ENCODE measurements at places on chromosomes 1 and 21. TPM values are rescaled to one million over a fixed set of nuclear protein-coding genes. Genes with fewer than 3 reads are reported as not detected.
A peak's percentile ranks its signal among the peaks of the same experiment; 100 is the strongest.

Gene TCEA3
- 73.6 TPM for total RNA-seq

Gene TARS2
- 29.6 TPM for total RNA-seq

DNA sequence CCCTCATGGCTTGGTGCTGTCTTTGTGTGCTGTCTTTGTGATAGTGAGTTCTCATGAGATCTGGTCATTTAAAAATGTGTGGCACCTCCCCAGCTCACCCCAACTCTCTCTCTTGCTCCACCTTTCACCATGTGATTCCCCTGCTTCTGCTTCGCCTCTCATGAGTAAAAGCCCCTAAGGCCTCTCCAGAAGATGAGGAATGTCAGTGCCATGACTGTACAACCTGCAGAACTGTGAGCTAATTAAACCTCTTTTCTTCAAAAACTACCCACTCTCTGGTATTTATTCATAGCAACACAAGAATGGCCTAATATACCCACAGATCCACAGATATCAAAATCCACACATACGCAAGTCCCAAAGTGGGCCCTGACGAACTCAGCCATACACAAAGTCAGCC, 88.9 kb upstream of the PPP2R5A start:
- no peak for DNase-seq

DNA sequence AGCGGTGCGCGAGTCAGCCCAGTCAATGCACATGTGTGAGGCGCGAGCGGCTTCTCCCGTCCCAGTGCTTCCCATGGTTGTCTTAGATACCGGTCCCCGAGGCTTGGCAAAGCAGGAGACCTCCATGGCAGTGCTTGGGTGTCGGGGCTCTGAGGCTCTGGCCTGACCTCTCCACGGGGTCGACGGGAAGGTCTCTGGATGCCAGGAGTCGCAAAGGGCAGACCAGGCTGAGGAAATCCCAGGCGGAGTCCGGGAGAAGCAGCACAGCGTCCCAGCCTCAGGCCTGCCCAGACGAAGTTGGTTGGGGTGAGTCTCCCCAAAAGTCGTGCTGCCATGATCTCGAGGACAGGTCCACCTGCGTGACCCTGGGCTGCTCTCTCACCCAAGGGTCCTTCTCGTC, 3881.6 kb downstream of the SRGAP2C start:
- peak; percentile 44 for DNase-seq

- DNase-seq, result no peak
These were observed 3.1 kb downstream of the B3GALT6 start for GRCh38 chr1:1235016-1235744.

GRCh38 chr21:25903607-25904006, 168.8 kb downstream of the GABPA start:
- no peak for DNase-seq

DNA sequence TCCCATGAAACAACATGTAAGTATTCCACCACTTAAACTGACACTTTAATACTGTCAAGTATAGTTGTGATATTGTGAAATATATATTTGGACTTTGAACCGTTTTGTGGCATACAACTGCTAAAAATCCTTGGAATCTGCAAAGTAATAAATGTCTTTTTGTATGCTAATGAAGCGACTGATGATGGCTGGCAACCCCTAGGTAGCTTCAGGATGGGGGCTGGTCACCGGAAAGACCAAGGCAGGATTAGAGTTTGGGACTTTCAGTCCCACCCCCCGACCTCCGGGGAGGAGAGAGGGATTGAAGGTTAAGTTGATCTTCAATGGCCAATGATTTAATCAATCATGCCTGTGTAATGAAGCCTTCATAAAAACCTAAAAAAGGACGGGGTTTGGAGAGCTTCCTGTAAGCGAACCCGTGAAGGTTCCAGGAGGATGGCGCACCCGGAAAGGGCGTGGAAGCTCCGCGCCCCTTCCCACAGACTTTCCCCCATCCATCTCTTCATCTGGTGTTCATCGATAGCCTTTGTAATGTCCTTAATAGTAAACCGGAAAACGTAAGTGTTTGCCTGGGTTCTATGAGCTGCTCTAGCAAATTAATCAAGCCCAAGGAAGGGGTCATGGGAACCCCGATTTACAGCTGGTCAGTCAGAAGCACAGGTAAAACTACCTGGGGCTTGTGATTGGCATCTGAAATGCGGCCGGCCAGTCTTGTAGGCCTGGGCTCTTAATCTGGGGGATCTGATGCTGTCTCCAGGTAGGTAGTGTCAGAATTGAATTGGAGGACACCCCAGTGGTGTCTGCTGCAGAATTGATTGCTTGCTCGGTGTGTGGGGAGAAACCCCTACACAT, 1.8 kb upstream of the ZNF281 start:
- no peak for DNase-seq

GRCh38 chr21:45354970-45355369, 50.0 kb upstream of the COL18A1 start:
- no peak for DNase-seq

DNA sequence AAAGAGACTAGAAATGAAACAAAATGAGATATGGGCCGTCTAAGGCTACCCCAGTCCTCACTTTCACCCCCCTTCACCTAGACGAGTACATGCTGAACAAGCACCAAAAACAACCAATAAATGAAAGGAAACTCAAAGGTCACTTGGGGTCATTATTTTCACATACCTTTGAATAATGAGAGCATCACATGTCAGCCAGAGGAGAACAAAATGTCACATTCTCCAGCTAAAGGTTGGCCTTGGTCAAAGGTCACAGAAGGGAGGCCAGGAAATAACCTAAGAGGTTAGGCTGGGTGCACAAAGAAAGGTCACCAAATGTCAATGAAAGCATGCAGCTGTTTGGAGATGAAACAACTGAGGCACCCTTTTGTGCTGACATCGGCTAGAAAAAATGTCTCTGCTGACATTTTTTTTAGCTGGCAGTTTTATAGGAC, 288.7 kb upstream of the USP25 start:
- DNase-seq, result no peak

DNA sequence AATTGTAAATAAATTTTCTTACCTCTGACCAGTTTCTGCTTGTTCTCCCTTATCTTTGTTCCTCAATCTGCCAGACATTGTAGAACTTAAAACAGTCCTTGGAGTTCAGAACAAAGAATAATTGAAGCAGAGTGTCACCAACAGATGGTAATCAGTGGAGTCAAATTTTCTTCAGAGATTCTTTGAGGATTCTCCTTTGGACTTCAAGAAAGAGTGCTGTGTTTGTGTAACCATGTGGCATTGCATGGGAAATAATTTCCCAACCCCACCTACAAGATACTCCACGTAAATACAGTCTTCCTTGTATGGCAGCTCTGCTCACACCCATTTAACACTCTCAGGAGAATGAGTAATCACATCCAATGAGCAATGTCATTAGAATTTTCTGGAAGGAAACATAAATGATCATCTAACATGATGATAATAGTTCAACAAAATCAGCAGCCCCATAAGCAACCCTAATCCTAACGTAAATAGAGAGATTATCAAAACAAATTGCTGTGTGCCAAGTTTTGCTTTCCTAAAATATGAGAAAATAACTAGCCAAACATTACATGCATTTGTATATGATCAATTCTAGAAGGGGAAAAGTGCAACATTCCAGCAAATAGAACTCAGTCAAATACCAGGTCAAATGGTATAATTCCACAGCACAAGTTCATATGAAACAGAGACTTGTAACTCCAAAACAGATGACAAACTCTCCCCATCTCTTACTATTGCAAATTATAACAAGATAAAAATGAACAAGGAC, 6.9 kb upstream of the DENND1B start:
- DNase-seq, result no peak

Gene C1QTNF12
- total RNA-seq, result 0.57 TPM

GRCh38 chr21:33844104-33844889, 71.3 kb downstream of the ATP5PO start:
- no peak for DNase-seq

Gene VANGL2
- total RNA-seq, result 2.0 TPM

- DNase-seq, result no peak
These were observed 26.2 kb upstream of the LYST start for GRCh38 chr1:235892734-235893413.

Gene APOBEC4
- total RNA-seq, result not detected

DNA sequence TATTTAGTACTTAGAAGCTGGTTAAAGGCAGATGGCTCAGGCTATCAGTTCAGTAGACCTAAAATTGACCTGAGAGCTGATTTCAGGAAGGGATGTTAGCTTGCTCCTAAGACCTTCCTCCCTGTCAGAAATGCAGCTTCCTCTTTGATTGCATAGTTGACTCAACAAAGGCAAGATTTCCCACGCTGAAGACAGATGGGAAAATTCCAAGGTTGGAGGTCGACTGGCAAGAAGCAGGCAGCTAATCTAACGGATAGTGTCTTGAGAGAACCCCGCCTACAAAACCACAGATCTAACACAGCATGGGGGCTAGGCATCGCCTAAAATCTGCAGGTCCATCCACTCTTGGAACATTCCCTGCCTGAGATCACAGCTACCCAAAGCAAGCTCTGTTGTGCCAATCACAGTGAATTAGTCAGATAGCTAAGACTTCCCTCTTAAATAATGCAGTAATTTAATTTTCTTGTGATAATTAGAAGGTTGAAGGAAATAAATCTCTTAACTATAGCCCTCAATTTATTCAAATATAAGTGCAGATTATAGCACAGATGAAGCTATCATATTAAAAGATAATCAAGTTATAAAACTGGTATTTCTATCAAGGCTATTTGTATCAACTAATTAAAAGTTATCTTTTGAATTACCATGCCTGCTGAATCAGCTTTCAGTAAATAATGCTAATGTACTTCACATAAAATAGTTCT, 357.8 kb upstream of the SGIP1 start:
- no peak for DNase-seq

- DNase-seq, result no peak
These were observed 11.4 kb upstream of the MAGOH start for GRCh38 chr1:53249706-53250105.

Gene C1orf105
- 25.2 TPM for total RNA-seq

DNA sequence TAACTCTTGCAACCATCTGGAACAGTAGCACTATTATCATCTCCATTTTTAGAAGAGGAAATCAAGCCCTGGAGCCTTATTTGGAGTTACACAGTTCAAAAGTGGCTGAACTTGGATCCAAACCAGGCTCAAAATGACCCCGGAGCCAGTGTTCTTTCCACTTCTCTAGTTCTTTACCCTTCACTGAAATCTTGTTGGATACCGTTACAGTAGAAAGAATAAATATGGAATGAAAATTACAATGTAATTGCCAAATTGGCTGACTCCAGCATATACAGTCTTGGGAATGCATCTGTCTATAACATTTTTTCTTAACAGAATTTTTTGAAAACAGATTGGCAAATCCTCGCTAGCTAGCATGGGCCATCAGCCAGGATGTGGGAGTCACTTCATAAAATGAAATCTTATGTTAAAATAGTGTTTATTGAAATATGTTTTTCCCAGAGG, 261.4 kb downstream of the CTH start:
- no peak for DNase-seq

DNA sequence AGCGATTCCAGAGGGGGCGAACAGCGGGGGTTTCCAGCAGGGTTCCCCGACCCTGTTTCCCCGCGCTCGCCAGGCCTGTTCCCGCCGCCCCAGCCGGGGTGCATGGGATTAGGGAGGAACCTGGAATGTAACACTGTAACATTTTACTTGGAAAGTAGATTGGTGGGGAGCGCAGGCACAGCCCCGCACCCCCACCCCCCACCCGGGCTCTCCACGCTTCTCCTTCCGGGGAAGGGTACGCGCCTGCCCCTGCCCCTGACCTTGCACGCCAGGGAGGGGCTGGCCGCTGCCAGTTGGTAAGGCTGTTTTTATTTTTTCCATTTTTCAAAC, 427 bp downstream of the FAM3B start:
- DNase-seq, result no peak

Gene RLF
- 12.7 TPM for total RNA-seq

GRCh38 chr1:192907545-192908243, 98.9 kb downstream of the RGS2 start:
- no peak for DNase-seq

Gene COL11A1
- not detected for total RNA-seq

DNA sequence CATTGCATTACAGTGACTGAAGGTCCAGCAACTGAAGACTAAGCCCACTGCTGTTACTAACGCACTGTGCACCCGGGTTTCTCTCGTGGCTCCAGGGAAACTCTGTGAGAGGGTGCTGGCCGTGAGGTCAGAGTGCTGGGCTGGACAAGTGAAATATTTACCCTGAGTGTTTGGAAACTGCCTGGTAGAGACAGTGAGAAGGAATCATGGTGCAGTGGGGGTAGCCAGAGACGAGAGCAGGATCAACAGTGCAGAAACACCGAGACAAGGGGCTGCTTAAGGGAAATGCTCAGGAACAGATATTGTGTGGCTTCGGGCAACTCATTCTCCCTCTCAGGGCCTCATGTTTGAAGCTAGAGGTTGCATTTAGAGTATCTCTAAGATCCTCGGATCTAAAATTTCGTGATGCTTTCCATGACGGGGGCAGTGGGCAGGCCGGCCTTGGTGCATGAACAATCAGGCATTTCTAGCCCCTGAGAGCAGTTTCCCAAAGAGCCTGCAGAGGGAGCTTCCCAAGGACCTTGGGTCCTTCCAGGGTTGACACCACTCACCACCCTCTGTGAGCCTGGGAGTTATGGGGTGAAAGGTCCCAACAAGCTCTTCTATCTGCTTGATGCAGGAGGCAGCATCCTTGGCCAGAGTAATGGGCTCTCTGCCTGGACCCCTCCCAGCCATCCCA, 9.7 kb downstream of the CD2 start:
- DNase-seq, result peak; percentile 65

DNA sequence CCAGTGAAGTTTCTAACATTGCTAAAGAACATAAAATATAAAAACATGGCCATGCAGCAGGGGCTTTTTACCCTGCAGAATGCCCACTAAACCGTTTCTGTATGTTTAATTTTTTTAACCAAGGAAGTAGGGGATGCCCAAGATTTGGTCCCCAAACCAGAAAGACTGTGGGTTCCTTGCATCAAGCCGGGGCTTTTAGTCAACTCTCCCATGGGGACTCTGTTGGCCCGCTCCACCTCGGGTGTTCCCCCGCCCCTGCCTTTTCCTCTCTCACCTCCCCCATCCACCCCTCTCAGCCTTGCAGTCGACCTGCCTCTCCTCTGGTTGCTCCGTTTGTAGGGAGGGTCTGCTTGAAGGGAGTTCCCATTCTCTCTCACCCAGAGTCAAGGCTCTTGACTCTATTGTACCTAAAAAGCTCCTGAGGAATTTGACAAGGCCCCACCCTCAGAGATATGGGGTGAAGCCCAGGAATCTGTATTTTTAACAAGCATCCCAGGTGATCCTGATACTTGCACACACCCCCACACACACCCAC, 117.5 kb downstream of the TOMM20 start:
- no peak for DNase-seq

DNA sequence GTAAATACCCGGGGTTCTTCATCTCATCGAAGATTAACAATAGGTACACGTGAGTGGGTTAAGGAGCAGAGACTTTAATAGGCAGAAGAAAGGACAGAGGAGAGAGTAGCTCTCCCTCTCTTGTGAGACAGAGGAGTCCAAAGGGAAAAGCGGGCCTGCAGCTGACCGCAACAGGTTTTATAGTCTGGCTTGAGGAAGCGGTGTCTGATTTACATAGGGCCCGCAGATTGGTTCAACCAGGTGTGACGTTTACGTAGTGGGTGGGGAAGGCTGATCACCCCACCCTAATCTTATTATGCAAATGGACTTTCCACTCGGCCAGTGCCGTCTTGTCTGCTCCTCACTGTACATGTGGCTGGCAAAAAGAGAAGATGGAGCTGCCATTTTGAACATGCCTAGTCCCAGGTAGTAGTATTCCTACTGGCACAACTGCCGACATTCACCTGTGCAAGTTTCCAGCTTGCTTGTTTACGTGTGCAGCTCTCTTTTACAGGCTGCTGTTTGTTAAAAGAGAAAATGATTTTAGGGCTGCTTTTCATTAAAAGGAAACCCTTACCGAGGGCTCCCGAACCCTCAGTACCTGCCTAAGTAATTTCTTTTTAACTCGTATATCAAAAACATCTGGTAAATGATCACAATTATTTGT, 10.6 kb downstream of the CDC14A start:
- no peak for DNase-seq

Gene GJB5
- total RNA-seq, result not detected
